ENCODE measurements at places on chromosomes 4 and X. TPM values are rescaled to one million over a fixed set of nuclear protein-coding genes. Genes with fewer than 3 reads are reported as not detected.
A peak's percentile ranks its signal among the peaks of the same experiment; 100 is the strongest.

DNA sequence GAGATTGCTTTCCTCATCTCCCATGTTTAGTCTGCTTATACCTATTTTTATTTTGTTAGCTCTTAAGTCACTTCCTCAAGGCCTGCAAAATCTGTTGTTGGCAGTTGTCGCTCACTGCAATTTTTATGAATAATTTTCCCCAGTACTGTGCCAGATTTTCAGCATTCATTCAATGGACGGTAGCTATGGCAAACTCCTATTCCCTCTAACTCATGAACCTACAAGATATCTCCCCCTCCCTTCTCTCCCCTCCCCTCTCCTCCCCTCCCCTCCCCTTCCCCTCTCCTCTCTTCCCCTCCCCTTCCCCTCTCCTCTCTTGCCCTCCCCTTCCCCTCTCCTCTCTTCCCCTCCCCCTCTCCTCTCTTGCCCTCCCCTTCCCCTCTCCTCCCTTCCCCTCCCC, 160.4 kb downstream of the FRAS1 start:
- H3K27me3 ChIP-seq: no peaks in the 10 kb centered on the region
- no peak overlapping the region for H3K27ac ChIP-seq
- H3K4me1 ChIP-seq: peaks cover 22% of the 10 kb centered on the region
- H3K36me3 ChIP-seq: no peaks in the 10 kb centered on the region

DMRTC1B gene
- total RNA-seq: not detected

GRCh38 chr4:108889696-108890483, 127.0 kb upstream of the ETNPPL start:
- H3K4me3 ChIP-seq: no peak overlapping the region
- no peaks in the 10 kb centered on the region for H3K27me3 ChIP-seq
- DNase-seq: no peak
- peak overlapping the region; percentile 89 for H3K27ac ChIP-seq

GABRA4 gene
- 0.37 TPM for total RNA-seq

DDX60 gene
- 3.1 TPM for total RNA-seq

DNA sequence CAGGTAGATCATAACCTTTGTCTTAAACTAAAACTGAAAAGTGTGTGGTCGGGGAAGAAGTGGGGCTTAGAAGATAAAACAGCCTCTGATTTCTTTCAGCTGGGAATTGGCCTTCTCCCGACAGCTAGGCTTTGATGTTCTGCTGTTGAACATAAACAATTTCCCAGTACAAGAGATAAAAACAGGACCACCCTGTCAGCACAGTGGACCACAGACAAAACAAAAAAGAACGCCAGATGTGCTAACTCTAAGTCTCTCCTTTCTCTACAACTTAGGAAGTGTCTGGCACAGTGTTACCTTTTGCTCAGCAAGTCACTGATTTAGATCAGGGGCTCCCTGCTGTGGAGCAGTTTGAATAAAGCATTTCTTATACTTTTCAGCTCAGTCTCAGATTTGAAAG, 87.5 kb upstream of the UXT start:
- no peaks in the 10 kb centered on the region for H3K27me3 ChIP-seq
- no peak overlapping the region for H3K4me3 ChIP-seq
- no peaks in the 10 kb centered on the region for H3K4me1 ChIP-seq

DNA sequence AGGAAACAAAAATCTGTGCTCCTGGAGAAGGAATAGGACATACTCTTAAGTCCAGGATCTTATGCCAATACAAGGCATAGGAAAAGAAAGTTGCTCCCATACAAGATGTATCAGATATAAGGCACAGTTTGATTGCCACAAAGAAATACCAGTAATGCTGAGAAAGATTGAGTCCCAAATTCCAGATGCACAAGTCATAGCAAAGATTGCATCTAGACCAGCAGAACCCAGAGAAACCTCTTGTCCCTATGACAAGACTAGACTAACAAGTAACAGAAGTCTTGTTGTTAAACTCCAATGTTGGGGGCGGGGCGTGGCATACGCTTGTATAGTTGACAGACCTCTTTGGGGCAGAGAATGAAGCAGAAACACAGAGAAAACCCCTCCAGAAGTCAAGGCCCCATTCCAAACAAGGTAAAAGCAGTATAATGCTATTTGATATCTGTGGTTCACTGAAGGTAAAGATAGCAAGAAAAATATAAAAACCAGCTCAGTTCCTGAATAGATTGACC, 671.5 kb upstream of the GRIA3 start:
- no peaks in the 10 kb centered on the region for H3K36me3 ChIP-seq
- no peak overlapping the region for H3K4me3 ChIP-seq
- no peak for DNase-seq
- no peak overlapping the region for H3K27ac ChIP-seq

GRCh38 chr4:179536694-179537093, 2094.5 kb upstream of the AGA start:
- H3K4me1 ChIP-seq: no peaks in the 10 kb centered on the region
- H3K27me3 ChIP-seq: no peaks in the 10 kb centered on the region
- peak; percentile 43 for DNase-seq
- no peak overlapping the region for H3K4me3 ChIP-seq
- H3K27ac ChIP-seq: no peak overlapping the region
- no peaks in the 10 kb centered on the region for H3K36me3 ChIP-seq

TRIM61 gene
- total RNA-seq: 3.3 TPM

- no peak overlapping the region for H3K4me3 ChIP-seq
- H3K27ac ChIP-seq: no peak overlapping the region
- DNase-seq: no peak
These were observed 4.6 kb downstream of the NUDT9 start for GRCh38 chr4:87426865-87427517.

CT45A1 gene
- not detected for total RNA-seq

GCNA gene
- total RNA-seq: 2.1 TPM

GDPD2 gene
- 0.55 TPM for total RNA-seq

OTC gene
- total RNA-seq: not detected

SPANXD gene
- not detected for total RNA-seq

DNA sequence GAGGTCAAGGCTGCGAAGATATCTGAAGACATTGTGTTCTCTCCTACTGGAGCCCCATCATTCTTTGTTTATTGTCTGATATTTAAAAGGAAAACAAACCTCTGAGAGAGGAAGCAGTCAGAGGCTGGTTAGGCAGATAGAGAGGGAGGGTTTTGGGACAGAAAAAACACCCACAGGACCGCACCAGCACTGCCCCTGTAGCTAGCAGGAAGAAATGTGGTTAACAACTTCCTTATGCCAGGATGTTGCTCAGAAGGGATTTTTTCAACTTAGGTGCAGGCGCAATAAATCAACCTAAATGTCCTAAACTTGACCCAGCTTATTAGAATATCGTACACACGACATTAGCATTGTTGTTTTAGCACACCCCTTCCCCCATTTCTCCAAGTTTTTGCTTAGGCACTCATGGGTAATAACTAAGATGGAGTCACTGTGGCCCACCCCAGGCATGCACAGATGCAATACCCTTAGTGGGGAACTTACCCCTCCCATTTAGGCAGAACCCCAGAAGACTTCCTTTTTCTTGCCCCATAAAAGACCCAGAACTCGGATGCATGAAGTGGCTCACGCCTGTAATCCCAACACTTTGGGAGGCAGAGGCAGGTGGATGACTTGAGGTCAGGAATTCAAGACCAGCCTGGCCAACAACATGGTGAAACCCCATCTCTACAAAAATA, 2.8 kb upstream of the ZNF718 start:
- H3K4me3 ChIP-seq: no peak overlapping the region
- no peak overlapping the region for H3K27ac ChIP-seq
- H3K4me1 ChIP-seq: peaks cover 2% of the 10 kb centered on the region
- no peaks in the 10 kb centered on the region for H3K27me3 ChIP-seq
- peaks cover 7% of the 10 kb centered on the region for H3K36me3 ChIP-seq
- no peak for DNase-seq

IL13RA2 gene
- not detected for total RNA-seq

GRCh38 chrX:108485960-108486359, 46.3 kb downstream of the COL4A5 start:
- no peaks in the 10 kb centered on the region for H3K4me1 ChIP-seq
- H3K27ac ChIP-seq: no peak overlapping the region
- peaks cover 14% of the 10 kb centered on the region for H3K36me3 ChIP-seq
- no peak for DNase-seq

Data from endodermal cell (in vitro differentiated cells).